ENCODE measurements at places on chromosomes 5 and 9.

GRCh38 chr9:129549684-129550083 lies 71.2 kb downstream of the C9orf50 start:
- DNase-seq: peak; percentile 72

DNA sequence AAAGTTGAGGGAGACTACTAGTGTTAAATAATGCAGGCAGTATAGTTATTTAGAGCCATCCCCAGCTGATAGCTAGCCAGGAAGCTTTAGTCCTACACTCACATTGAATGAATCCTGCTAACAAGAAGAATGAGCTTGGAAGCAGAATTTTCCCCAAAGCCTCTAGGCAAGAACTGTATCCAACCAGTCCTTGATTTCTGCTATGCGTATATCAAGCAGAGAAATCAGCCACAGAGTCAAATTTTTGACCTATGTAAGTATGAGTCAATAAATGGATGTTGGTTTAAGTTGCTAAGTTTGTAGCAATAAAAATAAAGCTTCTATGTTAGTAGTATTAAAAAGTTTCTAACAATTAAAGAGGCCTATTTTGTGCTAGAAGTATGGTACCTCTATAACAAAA lies 672.1 kb upstream of the CHD1 start:
- DNase-seq: no peak

DNA sequence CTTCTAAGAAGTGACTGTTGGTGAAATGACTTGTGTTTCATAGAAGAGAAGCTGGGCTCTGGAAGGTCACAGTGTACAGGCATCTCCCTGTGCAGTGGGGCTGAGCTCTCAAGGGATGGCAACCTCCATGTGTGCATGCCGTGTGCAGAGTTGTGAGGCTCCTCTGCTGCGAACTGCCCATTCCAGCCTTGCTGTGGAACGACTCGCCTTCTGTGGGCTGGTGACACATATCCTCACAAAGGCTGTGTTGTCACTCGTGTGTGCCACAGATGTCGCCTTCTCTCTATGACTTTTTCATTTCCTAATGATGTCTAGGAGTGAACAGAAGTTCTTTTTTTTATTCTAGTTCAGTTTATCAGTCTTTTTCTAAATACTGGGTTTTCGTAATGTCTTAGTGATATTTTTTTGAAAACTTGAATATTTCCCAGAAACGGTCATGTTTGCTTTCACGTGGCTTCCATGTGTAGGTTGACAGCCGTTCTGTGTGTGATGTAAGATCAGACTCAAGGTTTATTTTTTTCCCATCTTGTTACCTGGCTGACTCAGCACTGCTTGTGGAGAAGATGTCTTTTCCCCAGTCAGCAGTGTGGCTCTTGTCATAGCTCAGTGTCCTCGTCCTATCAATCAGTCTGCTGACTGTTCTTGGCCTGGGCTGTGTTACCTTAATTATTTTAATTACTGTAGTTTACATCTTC lies 57.3 kb upstream of the CACNA1B start:
- DNase-seq: peak; percentile 37

GRCh38 chr5:116766470-116766947 lies 191.9 kb upstream of the SEMA6A start:
- peak; percentile 32 for DNase-seq

- DNase-seq: no peak
These were observed 263.3 kb downstream of the ICE1 start for GRCh38 chr5:5685737-5686136.

- no peak for DNase-seq
These were observed 31.2 kb upstream of the NDUFB6 start for GRCh38 chr9:32603914-32604852.
